ENCODE measurements at places on chromosomes 1 and 21. TPM values are rescaled to one million over a fixed set of nuclear protein-coding genes. Genes with fewer than 3 reads are reported as not detected.
A peak's percentile ranks its signal among the peaks of the same experiment; 100 is the strongest.

Gene BSND
- not detected for polyA plus RNA-seq

Gene PGM1
- 11.2 TPM for polyA plus RNA-seq

Gene DNM3
- 0.74 TPM for polyA plus RNA-seq

DNA sequence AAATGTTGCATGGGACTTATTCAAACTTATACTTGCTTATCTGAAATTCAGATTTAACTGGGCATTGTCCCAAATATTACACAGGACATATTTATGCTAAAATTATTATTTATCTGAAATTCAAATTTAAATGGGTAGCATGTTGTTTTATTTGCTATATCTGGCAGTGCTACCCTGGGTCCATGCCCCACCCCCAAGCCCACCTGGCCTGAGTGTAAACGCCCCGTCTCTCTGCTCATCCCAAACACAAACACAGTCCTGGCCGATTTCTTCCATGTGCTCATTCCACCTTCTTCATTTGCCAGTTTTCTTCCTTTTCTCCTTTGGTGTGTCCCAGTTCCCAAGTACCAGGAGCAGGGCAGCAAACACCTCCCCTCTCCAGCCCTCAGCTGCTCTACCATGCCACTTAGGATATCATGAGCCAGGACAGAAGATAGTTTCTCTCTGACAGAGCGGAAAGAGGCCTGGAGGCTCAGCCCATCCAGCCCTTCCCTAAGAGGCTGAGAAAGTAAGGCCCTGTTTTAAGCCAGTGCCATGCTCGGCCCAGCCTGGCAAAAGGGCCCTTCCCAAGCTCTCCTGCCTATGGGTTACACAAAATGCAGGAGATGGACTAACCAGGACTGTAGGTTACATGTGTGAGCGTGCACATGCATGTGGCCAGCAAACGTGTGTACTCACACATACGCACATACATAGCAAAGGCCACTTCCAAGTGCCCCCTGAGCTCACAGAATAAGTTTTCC lies 69.5 kb downstream of the UBE2T start:
- peak; percentile 36 for DNase-seq

DNA sequence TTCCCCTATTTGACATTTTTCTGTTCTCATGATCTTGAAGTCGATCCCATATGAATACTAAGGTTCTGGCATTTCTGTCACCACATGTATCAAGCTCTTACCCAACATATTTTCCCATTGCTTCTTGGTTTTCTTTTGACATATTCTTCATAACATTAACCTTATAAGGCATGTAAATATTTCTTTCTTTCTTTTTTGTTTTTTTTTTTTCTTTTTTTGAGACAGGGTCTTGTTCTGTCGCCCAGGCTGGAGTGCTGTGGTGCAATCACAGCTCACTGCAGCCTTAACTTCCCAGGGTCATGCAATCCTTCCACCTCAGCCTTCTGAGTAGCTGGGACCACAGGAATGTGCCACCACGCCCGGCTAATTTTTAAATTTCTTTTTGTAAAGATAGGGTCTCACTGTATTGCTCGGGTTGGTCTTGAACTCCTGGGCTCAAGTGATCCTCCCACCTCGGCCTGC lies 33.1 kb upstream of the ERRFI1 start:
- DNase-seq, result no peak
